Fibroblast of lung (primary cell): ENCODE measurements at places on chromosomes 2 and 18. TPM values are rescaled to one million over a fixed set of nuclear protein-coding genes. Genes with fewer than 3 reads are reported as not detected.

ANKRD30B gene
- under 0.01 and 0.33 TPM in 2 replicates for total RNA-seq

GKN1 gene
- total RNA-seq = not detected in 2 replicates

NYAP2 gene
- total RNA-seq = under 0.01 TPM in 1 of 2 replicates, not detected in the other

- no peaks in the 10 kb centered on the region for H3K4me1 ChIP-seq
- H3K27ac ChIP-seq = no peak overlapping the region
- no peak for DNase-seq
- H3K4me3 ChIP-seq = no peak overlapping the region
- no peaks in the 10 kb centered on the region for H3K27me3 ChIP-seq
These were observed 75.0 kb downstream of the DGKD start for GRCh38 chr2:233429175-233429897.

DNA sequence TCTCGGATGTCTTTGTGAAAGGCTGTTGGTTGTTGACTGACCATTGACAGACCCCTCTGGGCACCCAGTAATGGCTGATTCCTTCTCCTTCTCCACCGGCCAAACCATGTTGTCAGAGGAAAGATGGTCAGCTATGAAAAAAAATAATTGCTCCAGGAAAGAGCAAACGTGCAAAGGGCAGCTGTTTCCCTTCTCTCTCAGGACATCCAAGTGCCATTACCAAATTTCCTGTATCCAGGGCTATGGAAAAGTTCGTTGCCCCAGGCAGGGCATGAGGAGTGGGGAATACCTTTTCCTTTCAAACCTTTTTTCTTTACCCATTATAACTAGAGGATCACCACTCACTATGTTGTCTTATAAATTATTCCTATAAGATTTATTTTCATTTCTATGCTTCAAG is 321.5 kb upstream of the HNRNPA3 start:
- no peaks in the 10 kb centered on the region for H3K27me3 ChIP-seq
- no peaks in the 10 kb centered on the region for H3K36me3 ChIP-seq
- DNase-seq = no peak
- no peak overlapping the region for H3K4me3 ChIP-seq
- H3K4me1 ChIP-seq = no peaks in the 10 kb centered on the region

GRCh38 chr18:37669991-37670534 is 104.5 kb upstream of the CELF4 start:
- H3K4me3 ChIP-seq = no peak overlapping the region
- no peak overlapping the region for H3K27ac ChIP-seq
- no peaks in the 10 kb centered on the region for H3K4me1 ChIP-seq
- H3K36me3 ChIP-seq = no peaks in the 10 kb centered on the region
- no peak for DNase-seq
